ENCODE measurements at places on chromosomes 5 and 9.

GRCh38 chr9:32384002-32384363 lies 460 bp upstream of the ACO1 start:
- DNase-seq = no peak

DNA sequence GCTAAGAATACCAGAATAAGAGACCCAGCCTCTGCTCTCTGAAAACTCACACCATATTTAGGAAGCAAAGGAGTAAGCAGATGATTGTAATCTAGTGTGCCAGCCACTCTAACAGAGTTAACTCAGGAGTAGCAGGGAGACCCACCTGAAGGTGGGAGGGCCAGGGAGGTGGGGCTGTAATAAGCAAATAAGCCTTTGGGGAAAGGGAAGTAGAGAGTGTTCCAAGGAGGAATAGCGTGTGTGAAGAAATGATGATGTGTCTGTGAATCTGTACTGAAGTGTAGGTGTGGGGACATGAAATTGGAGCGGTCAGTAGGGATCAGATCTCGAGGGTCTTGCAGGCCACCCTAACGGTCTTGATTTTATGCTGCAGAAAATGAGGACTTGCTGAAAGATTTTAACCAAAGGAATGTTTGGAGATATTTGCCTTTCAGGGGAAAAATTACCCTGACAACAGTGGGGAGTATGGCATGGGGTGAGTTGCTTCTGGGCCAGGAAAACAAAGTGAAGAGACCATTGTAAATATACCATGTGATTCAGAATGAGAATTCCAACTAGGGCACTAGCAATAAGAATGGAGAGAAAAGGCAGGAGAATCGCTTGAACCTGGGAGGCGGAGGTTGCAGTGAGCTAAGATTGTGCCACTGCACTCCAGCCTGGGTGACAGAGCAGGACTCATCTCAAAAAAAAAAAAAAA lies 44.1 kb upstream of the FSD1L start:
- no peak for DNase-seq

- DNase-seq = no peak
Measured at GRCh38 chr9:92359394-92359995, 33.7 kb downstream of the CENPP start.

DNA sequence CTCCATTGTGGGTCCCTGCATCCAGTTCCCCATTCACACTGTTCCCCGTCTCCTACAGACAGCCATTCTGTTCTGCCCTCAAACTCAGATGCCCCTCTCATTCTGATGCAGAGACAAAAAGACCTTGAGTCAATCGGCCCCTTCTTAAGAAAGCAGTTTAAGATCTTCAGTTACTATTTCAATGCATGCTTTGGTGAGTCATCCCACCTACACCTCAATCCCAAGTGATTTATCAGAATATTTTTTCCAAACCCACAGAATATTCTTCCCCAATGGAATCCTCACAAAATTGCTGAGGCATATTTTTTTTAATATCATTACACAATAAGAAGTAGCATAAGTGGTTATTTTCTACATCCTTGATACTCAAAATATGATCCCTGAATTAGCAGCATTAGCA lies 92.4 kb upstream of the SLC1A1 start:
- DNase-seq = no peak

- DNase-seq = no peak
Measured at GRCh38 chr9:116939614-116940013, 252.5 kb downstream of the TRIM32 start.

Measured in CD4-positive, alpha-beta T cell treated with Interleukin-10 for 1 hour (primary cell).